ENCODE measurements at places on chromosomes 5 and 9.

GRCh38 chr9:98517761-98518160 is 191.0 kb downstream of the GABBR2 start:
- no peak for DNase-seq

GRCh38 chr5:14155075-14155474 is 11.9 kb downstream of the TRIO start:
- DNase-seq = no peak

DNA sequence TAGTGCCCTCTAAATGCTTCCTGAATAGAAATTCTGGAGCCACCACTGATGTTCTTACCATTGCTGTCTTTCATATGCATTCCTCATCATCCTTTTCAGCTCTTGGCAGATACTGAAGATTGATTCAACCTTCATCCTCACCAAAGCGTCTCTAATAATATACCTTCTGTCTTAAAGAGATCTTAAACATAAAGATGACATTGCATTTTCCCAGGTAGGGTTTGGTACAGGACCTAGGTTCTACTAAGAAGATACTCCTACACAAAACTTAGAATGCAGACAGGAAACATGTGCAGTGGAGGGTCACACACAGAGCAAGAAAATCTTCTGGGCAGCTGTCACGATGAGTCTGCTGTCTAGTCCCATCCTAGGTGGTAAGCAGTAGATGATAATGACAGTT is 41.0 kb upstream of the RPS23 start:
- no peak for DNase-seq

- no peak for DNase-seq
Observed at GRCh38 chr5:82347201-82347865, 69.2 kb upstream of the RPS23 start.

- no peak for DNase-seq
Observed at GRCh38 chr5:103066326-103066725, 53.6 kb downstream of the GIN1 start.

DNA sequence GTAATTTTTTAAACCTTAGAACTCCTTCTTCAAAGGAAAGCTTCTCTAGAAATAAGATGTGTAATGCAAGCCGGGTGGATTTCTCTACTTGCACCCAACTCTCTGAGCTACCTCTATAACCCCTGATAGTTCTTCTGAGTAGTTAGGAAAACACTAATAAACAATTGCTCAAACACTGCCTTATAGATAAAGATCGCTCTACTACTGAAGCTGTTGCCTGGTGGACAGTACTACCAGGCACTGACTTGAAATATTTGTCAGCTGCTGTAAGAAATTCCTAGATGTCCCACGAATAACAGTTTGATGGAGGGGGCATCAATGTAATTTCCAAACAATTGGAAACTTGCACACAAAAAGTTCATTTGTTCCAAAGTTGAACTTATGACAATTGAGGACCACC is 42.0 kb downstream of the NR3C1 start:
- no peak for DNase-seq

- no peak for DNase-seq
Observed at GRCh38 chr9:34579808-34580163, 9.7 kb downstream of the CNTFR start.

- no peak for DNase-seq
Observed at GRCh38 chr9:10443181-10443867, 169.5 kb downstream of the PTPRD start.

GRCh38 chr5:127615916-127616315 is 33.0 kb upstream of the CTXN3 start:
- no peak for DNase-seq

DNA sequence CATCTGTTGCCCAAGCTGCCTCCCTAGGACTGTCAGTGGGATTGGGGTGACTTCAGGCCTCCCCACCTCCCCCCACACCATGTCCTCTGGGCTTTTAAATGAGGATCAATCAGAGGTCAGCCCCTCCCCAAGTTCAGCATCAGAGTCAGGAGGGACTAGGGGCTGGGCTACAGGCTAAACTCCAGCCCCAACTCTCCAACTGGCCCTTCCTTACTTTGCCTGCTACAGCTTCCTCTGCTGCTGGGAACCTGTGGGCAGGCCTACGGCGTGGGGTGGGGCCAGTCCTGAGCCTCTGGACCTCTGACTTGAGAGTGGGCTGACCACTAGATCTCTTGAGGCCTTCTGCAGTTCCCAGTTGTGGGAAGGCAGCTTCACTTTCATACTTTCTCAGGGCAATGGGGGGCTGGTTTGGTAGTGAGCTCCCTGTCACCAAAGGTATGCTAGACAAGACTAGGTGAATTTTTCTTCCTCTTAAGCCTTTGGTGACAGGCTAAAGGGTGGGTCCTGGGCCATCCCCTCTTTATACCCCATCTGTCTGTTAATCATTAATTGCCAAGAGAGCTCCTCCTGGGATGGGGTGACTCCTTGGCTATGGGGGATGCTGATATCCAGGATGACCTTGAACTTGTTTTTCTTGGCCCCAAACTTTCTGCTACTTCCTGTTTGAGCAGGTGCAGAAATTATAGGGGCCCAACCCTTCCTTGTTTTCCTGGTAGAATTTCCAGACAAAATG is 10.8 kb upstream of the DAB2IP start:
- no peak for DNase-seq

- no peak for DNase-seq
Observed at GRCh38 chr5:151720215-151720614, 33.5 kb upstream of the SPARC start.

DNA sequence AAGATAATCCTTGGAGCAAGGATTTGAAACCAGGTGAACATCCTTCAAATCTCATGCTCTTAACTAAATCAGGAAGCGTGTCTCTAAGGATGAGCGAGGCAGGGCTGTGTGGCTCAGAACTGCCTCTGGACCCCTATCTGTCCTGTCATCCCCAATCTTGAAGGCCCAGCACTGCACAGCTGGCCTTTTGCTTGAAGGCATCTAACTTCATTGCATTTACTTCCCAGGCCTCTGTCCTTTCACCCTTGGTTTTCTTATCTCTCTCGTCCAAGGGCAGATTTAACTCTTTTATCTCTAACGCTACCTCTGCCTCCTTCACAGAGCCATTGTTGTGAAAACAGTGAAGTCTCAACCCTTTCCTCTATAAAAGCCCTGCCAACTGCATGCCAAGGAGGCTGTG is 83.8 kb downstream of the UGCG start:
- DNase-seq = no peak

GRCh38 chr9:123401879-123402513 is 46.0 kb downstream of the CRB2 start:
- no peak for DNase-seq

GRCh38 chr9:101449071-101449721 is 13.6 kb upstream of the ALDOB start:
- peak; percentile 15 for DNase-seq

DNA sequence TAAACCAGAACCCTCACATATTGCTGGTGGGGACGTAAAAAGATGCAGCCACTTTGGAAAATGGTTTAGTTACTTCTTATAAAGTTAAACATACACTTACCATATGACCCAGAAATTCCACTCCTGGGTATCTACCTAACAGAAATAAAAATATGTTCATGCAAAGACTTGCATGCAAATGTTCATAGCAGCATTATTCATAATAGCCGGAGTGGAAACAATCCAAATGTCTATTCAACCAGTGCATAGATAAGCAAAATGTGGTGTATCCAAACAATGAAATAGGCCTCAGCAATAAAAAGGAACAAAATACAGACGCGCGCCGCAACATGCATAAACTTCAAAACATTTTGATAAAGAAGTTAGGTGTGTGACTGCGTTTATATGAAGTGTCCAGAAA is 11.6 kb downstream of the EGR1 start:
- DNase-seq = no peak

DNA sequence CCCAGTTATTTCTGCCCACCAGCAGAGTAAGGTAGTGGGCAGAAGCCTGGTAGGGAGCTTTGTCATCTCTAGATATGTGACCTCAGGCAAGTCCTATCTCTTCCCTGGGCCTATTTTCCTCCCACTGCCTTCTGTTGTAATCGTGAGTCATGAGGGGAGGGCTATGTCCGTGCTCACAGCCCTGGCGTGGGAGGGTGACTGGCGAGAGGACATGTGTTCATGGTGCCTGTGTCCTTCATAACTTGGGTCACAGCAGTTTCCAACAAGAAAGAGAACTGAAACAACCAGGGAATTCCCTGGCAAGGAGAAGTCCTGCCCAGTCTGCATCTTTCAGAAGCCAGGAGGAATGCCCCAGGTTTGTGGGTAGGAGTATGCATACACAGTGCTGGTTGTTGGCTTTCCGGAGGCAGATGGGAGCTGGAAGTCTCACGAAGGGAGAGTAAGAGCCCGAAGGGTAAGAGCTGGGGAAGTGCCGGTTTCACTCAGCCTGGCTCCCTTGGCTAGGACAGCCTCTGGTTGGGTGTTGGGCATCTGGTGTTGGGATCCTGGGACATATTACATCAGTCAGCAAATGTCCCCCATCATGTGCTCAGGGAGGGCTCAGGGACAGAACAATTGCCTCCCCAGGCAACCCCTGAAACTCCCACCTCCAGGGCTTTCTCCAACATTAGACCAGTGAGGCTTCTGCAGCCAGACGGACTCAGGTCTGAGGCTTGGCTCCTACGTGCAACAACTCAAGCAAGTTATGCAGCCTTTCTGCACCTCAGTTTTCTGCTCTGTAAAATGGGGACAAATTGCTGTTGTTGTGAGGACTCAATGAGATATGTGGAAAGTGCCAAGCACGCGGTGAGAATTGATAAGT is 4.3 kb upstream of the TIFAB start:
- no peak for DNase-seq

DNA sequence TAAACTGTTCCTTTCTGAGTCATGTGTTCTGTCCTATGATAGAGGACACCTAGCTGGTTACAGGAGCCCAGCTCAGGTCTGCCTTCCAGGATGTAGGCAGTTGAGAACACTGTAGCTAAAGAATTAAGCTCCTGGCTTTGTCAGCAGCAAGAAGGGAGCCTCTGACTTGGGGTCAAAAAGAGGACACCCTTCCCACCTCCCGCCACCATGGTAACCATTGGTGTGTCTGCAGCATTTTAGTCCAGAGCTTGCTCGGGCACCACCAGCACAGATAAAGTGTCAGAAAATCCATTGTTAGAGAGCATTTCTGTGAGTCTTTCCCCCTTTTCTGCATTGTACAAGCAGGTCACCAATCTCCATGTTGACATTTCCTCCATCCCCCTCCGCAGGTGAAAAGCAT is 181.7 kb downstream of the DOCK8 start:
- no peak for DNase-seq

DNA sequence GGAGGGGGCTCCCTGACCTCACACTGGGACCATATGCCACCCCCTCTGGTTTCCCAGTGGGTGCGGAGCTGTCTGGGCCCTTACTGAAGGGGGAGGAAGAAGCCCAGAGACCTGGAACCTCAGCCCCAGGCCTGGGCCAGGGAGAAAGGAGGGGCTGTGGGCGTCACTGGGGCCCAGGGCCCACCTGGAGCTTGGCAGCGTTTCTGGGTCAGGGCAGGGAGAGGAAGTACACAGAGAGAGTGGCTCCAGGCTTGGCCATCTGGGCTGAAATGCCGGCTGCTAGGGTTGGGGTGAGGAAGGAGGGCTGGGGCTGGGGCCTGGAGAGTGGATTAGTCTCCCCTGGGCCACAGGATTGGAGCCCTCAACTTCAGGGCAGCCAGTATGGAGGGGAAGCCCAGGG is 6.4 kb upstream of the DAB2IP start:
- DNase-seq = no peak

DNA sequence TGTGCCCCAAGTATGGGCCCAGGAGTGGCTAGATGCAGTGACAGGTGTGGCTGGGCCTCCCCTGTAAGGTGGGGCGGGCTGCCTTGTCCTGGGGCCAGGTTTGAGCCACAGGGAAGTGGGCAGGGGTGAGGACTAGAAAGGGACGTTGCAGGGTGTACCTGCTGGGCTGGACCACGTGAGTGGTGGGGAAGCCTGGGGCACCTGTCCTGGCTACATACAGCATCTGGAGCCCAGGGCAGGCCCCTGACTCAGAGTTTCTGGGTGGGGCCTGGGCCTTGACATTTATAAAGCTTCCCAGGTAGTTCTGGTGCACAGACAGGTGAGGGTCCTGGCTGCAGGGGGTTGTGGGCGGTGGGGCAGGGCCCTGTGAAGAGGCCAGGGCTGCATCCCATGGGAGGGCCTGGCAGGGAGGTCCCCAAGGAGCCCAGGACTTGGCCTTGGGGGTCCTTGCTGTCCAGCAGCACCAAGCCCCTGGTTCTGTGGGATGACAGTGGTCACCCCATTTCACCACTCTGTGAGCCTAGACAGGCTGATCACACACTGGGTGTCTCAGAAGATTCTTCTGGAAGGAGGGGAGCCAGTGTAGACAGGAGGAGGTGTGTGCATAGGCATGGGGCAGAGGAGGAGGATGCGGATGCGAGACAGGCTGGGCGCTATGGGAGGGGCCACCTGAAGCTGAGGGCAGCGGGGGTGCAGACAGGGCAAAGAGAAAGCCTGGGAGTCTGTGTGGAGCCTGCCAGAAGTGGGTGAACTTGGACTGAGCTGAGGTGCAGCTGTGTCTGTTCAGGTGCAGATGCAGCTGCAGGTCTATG is 94.0 kb downstream of the PHF2 start:
- DNase-seq = no peak

DNA sequence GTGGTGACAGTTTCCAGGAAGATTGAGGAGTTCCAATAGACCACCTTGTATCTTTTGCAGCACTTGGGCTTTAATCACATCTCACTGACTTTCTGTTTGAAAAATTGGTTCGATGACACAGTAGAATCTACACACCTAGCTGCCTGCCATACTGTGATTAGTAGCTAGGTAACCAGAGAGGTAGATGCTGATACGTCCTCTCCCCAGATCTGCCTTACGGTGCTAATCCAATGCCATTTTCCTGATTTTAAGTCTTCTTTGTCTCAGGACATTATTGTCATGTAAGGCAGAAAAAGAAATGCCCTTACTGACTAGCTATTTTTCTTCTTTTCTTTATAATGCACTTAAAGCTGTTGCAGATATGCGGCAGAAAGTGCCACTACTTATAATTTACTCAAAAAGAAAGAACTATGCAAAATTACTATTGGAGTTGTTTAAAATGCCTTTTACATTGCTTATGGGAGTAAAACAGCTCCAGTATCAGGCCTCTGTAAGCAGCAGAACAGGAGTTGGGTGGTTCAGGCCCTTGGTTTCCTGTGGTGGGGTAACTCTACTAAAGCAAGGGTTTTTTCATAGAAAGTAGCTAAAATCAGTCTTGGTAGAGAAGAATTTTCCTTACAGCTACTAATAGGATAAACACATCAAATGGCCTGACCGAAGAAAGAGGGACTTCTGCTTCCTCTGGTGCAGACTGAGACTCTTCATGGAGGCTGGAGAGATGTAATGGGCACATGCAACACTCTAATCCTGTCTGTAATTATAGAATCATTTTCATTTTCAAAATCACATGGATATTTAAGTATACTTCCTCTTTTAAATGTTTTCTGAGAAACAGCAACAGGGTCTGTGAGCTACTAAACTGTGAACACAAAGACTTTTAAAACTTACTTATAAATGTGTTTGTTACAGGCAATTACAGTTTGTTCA is 177.2 kb downstream of the MAPKAP1 start:
- DNase-seq = no peak

DNA sequence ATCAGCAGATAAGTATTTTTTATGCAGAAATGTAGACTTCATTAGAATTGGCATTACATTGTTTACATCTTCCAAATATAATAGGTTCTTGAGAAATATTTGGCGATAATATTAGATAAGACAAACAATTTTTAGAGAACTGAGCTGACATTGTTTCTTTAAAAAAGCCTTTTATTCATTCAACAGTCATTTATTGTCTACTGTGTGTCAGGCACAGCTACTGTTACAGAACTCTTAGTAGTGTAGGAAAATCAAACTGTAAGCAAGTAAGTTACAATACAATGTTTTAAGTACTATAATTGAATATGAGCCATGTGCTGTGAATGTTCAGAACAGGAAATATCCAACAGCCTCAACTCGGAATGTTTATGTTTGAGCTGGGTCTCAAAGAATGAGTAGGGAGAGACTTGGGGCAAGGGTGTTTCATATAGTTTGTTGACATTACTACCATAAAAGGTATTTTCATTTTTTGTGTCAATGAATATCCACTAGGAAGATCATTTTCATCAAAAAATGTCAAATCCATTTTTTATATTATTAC is 114.0 kb downstream of the CDC42SE2 start:
- no peak for DNase-seq

All from stimulated activated CD8-positive, alpha-beta memory T cell treated with anti-CD3 and anti-CD28 coated beads, Interleukin-12 subunit alpha, Interleukin-12 subunit beta, amount 100 ng/mL, for 4 hours (primary cell).